Hematopoietic multipotent progenitor cell treated with erythropoietin and hydrocortisone succinate and interleukin-3 and kit ligand, for 15 days (in vitro differentiated cells): ENCODE measurements at places on chromosomes 3 and 15.

DNA sequence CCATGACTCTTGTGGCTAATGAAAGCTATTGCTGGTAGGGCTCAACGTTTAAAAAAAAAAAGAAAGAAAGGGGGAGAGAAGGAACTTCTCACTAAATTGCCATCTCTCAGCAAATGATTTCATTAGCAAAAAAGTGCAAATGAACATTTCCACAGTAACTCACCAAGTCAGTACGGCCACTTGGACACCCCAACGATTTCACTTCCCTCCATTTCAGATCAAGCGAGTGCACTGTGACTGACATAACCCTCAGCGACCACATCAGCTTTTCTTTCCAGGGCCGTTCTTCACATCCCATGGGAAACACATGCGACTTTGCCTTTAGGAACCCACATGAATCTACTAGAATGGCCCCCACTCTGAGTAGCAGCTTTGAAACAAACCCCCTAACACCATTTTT lies 71.6 kb downstream of the OSBPL10 start:
- DNase-seq = no peak

DNA sequence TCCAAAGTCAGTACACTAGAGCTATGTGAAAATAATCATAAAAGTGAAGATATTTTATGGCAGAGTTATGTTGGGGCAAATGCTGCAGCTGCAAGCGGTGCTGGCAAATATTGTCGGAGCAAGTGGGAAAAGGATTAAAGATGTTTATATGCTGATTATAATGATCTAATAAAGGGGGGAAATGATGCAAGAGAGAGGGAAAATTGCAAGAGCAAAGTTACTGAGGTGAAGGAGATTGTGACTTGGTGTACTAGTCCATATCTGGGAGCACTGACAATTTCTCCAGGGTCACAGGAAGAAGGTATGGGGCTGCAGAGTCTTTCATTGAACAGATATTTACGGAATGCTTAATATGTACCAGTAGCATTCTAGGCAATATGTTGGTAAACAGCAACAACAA lies 45.8 kb downstream of the OPA1 start:
- DNase-seq = no peak

DNA sequence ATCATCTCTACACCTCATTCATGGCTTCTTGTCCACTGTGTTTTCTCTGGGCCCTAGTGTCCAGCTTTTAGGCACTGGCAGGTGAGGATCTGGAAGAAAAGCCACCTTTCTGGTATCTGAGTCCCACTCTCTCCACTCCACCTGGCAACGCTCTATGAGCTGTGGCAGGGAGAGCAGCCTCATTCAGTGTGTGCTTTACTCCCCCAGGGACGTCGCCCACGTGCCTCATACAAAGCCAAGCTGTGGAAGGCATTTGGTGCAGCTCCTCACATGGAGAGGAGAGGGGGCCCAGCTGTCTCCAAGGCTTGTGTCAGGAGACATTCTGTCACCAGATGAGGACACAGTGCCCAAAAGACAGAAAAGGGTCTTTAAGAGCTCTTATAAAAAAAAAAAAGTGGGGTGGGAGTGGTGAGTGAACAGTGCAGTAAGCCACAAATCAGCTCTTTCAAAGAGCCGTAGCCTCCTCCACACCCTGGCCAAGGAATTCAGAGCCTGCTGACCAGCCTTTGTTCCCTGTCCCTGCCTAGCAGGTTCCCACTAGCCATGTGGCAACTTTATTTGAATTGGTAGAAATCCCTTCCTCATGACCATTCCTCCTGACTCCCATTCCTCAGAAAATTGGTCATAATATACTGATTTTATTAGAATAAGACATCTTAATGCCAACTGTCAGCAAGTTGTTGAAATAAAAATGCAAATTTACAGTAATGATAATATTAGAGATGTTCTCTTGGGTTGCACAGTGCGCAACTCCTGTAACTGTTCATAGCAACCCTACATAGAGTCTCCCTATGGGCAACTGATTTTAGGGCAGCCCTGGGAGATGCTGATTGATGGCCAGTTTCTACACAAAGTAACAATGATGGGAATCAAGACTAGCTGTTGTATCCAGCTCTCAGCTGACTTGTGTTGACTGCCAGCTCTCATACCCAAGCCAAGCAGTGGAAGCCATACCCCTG lies 29.5 kb downstream of the GALNT15 start:
- no peak for DNase-seq

DNA sequence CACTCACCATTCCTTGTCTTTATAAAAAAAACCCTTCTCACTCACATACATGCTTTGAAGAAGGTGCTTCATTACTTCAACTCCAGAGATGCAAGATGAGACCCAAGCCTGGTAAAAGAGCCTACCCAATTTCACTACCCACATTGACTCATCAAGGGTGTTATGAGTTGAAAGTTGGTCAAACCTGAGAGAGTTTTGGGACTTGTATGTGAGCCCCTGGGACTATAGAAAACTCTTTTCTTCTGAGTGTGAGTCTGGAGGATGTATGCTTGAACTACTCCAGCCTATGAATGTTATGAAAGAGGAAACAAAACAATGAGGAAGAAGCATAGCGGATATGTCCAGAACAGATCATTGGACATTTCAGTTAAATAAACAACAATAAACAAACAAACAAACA lies 106.5 kb upstream of the SATB1 start:
- no peak for DNase-seq

- no peak for DNase-seq
These were observed 205.4 kb upstream of the P2RY1 start for GRCh38 chr3:152629363-152630122.

- DNase-seq = no peak
These were observed 90.9 kb upstream of the SEC13 start for GRCh38 chr3:10411598-10412332.

- DNase-seq = no peak
These were observed 117.0 kb upstream of the MANF start for GRCh38 chr3:51268132-51268531.

- DNase-seq = peak; percentile 31
These were observed 76.1 kb upstream of the PLSCR4 start for GRCh38 chr3:146326875-146327543.

DNA sequence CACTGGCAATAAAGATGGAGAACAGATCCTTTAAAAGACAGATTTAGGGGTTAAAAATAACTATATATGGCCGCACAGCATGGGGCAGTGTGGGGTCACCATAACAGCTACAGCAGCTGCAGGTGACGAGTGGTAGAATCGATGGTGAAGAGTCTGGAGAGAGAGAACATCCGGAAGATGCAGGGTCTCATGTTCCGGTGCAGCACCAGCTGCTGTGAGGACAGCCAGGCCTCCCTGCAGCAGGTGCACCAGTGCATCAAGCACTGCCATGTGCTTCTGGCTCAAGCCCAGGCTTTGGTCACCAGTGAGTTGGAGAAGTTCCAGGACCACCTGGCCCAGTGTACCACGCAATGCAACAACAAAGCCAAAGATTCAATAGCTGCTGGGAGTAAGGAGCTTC lies 93.7 kb upstream of the IMPG2 start:
- no peak for DNase-seq

GRCh38 chr3:172629470-172629869 lies 81.4 kb downstream of the NCEH1 start:
- DNase-seq = no peak

GRCh38 chr3:52608337-52608736 lies 71.9 kb downstream of the UQCC5 start:
- DNase-seq = no peak

GRCh38 chr15:38038659-38039442 lies 104.4 kb downstream of the TMCO5A start:
- DNase-seq = no peak

- DNase-seq = no peak
These were observed 229.9 kb downstream of the CHST2 start for GRCh38 chr3:143349455-143349854.

DNA sequence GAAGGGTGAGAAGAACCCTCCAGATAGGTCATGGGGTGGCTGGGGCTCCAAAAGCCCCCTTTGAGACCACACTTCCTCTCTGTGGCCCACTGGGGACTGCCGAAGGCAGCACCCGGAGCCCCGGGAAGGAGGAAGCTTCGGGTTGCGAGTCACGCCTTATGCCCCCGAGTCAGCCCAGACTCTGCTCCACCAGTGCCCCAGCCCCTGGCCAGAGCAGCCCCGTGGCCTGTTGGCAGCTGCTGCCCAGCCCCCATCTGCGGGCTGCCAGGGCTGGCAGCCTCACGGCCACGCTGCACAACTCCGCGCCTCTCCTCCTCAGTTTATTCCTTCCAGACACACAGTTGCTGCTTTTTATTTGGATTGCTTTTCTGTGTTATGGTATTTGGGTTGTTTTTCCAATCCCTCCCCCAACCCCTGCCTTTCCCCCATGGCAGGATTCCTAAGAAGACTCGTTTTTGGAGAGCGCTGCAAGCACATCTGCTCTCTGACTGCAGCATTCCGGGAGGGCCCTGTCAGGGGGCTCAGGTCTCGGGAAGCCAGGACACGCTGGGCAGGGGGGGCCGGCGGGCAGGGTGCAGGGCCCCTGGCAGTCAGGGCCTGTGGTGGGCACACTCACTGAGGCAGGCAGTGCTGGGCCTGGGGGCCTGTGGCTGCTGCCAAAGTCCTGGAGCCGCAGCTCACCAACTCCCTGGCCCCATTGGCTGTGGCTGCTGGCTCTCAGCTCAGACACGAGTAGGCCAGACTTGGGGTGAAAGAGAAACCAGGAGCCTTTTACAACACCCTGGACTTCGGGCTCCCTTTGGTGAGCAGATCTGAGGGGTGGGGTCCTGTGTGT lies 20.2 kb downstream of the MAGEF1 start:
- DNase-seq = no peak

DNA sequence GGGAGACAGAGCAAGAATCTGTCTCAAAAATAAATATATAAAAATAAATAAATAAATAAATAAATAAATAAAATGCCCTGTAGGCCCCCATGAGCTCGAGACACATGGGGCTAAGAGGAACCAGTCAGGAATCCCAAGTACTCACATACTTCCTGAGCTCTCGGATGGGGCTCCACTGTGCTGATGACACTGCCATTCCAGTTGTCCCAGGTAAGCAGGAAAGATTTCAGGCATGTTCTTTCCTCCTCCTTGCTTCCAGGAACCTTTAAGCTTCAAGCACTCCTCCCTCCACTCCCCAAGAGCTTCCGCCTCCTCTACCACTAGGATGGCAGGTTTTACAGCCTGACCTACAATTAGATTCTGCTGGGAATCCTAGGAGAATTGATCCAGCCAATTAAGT lies 113.4 kb downstream of the SLC49A4 start:
- DNase-seq = no peak

DNA sequence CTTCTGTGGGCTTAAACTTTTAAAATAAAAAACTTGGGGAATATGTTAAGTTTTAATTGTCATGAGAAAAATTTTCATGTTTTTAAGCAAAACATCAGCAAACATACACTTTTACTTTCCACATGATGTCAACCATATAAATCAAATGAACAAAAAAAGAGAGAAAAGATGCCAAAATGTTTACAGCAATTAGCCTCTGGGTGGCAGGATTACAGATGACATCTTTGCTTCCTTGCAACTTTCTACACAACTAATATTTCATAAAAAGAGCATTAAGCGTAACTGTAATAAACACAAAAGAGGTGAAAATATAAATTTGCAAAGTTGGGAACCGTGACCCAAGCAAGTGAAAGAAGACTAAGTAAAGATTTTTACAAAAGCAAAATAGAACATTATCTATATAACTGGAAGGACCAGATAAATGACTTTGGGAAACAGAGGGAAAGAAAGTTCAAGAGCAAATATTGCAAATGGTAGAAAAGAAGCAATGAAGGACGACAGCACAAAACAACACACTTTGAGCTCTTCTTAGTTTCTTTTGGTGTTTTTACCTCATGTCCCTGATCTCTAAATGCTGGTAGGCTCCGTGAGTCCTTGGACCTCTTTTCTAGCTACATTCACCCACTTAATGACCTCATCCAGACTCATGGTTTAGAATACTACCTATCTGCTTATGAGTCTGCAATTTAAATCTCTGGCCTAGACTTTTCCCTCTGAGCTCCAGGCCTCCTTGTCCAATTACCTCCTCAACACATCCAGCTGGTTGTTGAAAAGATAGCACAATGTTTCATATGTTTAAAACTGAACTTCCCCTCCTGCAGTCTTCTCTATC lies 9.4 kb downstream of the TP53BP1 start:
- peak; percentile 26 for DNase-seq

DNA sequence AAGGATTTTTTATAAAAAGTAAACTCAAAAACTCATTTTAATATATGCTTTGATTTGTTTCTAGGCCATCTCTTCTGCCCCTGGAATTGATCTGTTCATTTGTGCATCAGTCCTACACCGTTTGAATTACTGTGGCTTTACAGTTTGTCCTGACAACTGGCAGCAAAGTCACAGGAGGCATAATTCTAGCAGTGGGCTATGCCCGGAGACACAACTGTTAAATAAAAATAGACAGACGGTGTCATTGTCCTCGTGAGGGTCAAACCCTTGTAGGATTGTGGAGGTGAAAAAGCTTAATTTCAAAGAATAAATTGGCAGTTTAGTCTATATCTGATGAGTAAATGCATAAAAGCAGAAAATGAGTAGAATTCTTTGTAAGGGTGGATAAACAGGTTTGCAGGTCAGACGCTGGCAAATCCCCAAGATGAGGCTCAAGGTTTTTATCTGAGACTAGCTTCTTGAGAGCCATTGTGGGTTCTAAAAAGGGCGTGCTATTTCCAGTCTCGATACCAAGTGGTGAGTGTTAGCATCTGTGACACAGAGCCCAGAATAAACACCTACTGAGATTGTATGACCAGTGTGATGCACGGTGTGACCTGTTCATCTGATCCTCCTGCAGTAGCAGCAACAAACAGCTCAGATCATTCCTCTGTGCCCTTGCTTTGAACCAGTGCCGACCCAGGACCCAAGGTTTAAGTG lies 51.5 kb upstream of the SLCO3A1 start:
- no peak for DNase-seq

GRCh38 chr15:99109555-99110021 lies 4.7 kb downstream of the SYNM start:
- DNase-seq = no peak

GRCh38 chr3:151003029-151003767 lies 30.7 kb upstream of the CLRN1 start:
- DNase-seq = no peak

DNA sequence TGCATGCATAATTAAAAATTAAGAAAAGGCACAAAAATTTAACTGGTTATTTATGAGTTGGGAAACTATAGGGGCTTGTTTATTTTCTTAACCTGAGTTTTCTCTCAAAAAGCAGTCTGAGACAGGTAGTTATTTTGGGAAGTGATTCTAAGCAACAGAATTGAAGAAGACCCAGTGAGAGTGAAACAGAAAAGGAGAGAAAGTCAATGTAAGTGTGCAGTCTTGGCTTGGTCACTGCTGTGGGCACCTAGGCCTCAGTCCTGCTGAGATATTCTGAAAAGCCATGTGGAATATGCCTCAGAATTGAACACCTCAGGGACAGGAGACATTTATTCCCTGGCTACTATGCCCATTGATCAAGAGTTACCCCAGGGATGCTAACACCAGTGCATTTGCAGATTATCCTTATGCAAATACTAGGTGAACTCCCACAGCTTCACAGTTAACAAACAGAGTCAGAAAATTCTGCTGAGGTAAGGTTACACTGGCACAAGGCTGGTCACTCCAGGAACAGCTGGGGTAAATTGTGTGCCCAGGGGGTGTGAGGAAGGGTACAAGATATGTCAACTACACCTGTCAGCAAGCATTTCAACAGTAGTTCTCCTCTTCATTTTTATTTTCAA lies 222.7 kb downstream of the EFHB start:
- no peak for DNase-seq

- no peak for DNase-seq
These were observed 19.3 kb upstream of the ZNF148 start for GRCh38 chr3:125394406-125394805.
